ENCODE measurements at places on chromosomes 1 and 21. TPM values are rescaled to one million over a fixed set of nuclear protein-coding genes. Genes with fewer than 3 reads are reported as not detected.

DNA sequence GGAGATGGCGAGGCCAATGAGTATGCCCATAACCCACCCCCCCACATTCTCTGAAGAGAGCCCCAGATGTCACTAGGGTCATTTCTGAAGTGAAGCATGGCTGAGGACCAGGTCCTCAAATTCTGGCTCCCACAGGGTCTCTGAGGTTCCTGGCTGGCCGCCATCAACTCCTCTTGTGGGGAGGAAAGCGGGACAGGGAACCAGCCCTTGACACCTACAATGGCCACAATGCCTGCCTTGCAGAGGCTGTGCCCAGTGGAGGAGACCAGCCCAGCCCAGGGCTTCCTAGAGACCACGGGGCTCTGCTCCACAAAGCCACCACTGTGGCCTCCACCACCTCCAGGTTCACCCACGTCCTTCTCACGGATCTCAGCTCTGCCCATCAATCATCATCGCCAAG, 120.1 kb upstream of the ARHGEF16 start:
- DNase-seq, result no peak

DNA sequence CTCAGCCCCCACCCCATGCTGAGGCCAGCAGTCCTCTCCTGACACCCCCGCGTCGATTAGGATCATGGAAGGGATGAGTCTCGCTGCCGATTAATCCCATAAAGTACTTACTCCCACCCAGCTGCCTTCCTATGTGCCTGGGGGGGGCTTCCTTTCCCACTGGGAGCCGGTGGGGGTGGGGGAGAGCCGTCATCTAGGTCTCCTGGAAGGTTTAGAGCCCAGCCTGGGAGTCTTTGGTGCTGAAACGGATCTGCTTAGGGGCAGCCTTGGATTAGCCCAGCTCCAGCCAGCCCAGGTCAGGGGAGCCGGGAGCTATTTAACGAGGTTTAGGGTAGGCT, 9.8 kb downstream of the SAMD11 start:
- DNase-seq, result no peak

DNA sequence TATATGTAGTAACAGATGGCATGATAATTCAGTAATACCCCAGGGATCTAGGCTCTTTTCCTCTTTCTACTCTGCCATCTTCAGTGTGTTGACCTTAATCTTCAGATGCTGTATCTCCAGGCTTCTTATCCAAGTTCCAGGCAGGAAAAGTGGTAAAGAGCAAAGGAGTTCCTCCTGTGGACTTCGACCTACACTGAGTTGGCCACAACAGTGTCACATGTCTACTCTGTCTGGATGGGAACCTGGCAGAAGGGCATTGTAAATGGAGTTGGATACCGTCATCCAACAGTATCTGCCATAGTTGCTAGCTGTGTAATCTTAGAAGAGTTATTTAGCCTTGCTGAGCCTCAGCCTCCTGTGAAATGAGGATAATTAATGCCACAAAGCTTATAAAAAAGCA, 21.9 kb downstream of the IL23R start:
- no peak for DNase-seq

GRCh38 chr1:183869664-183870063, 64.7 kb downstream of the RGL1 start:
- no peak for DNase-seq

DNA sequence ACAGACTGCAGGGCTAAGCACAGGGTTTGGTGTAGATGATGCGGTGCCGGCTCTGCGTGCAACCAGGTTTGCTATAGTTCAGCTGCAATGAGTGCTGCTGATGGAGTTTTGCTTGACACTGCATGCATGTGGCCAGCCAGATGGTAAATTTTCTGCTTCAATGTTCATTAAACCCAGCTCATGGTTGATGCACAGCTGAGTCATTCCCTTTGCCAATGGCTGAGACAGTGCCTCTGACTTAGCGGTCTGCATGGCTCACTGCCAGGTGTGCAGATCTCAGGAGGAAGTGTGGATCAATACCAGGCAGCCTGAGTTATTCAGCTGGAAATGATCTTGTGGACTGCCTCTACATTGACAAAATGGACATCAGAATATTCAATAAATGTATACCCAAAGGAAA, 172.7 kb upstream of the ZP4 start:
- peak; percentile 95 for DNase-seq

GRCh38 chr1:157367091-157367739, 185.1 kb downstream of the FCRL5 start:
- DNase-seq, result no peak

The CTPS1 gene
- total RNA-seq, result 33.7 TPM

The APCS gene
- not detected for total RNA-seq
